ENCODE measurements at places on chromosomes 4 and X.

DNA sequence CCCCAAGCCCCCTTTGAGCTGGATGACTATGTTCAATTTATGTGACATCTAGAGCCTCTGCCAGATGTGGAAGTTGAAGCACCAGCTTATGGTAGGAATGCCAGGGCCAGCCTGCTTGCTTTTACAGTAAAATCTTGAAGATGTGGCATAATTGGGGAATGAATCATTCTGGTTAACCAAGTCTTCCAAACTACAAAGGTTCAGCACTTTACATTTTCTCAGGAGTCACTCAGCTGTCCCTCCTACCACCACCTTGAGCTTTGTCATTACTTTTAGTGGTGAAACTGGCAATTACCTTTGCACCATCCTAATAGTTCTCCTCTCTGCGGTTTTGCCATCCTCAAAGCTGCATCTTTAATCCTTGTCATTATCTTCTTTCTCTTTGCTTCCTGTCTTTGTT, 172.2 kb downstream of the HS6ST2 start:
- no peak for DNase-seq

GRCh38 chrX:40663880-40664630, 16.7 kb upstream of the CXorf38 start:
- no peak for DNase-seq

DNA sequence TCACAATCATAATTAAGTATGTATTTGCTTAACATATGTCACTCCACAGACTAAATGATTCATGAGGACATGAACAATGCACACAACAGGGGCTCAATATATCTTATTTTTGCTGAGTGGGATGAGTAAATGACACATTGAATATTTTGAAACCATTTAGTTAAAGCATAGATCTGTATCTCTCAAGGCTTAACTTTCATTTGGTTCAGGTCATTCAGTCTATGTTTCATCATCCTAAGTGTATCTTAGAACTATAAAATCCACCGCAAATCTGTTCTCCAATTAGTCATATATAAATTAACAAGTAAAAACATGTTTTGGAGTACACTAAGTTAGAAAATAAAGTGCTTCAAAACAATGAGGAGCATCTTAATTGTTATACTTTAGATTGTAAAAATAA, 45.8 kb downstream of the AREG start:
- DNase-seq = no peak

DNA sequence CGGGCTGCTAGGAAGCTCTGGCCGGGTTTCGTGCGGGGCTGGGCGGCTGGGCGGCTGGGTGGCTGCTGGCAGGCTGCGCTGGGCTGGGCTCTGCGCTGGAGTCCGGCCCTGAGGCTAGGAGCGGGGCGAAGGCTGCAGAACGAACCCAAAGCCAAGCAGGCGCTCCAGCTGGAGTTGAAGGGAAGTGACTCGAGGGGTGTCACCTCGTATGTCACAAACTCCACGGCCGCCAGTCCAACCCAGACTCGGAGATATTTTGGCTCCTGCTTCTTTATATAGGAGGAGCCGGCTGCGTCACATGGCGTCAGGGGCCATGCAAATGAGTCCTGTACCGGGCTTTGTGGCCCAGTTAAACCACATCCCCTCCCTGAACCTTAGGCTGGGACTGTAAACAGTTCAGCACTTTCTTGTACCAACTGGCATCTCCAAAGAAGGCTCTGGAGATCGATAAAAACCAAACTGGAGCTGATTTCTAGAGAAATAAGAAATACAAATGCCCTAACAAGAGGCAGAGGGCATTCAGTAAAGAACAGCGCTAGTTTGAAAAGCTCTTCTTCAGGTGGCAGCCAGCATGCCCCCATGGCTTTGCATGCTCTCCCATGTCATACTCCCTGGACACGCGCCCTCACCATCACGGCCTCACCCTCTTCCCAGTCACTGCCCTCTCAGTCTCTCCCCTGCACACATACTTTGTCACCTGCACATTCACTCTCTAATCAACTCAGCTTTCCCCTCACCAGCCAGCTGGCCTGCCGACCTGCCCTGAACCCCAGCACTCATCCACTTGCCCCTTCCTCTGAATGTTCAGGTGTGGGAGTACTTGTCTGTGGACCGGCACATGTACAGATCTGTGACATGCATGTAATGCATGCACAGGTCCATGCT, 58.5 kb downstream of the TSC22D3 start:
- DNase-seq = peak; percentile 26

- no peak for DNase-seq
These were observed 173.0 kb upstream of the PCDH18 start for GRCh38 chr4:137705171-137705783.

- DNase-seq = no peak
These were observed 5.4 kb upstream of the SH3BP2 start for GRCh38 chr4:2787230-2788100.

DNA sequence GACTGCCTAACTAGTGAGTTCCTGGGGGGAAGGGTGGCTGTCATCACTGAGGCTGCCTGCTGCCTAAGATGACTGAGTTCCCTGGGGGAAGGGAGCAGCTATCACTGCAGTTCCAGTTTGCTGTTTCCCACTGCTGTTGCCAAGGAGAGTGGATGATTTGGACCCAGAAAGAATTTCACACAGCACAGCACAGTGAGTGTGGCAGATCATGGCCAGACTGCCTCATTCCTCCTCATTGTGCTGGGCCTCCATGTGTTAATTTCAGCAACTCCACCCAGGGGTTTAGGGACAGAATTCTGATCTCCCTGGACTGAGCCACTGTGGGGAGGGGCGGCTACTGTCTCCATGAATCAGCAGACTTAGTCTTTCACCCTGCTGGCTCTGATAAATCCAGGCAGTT, 125.0 kb downstream of the TEX13C start:
- no peak for DNase-seq

GRCh38 chr4:129641179-129641578, 545.2 kb downstream of the C4orf33 start:
- peak; percentile 3 for DNase-seq

- DNase-seq = no peak
These were observed 227.4 kb downstream of the PALLD start for GRCh38 chr4:168724243-168724642.

- DNase-seq = no peak
These were observed 652.9 kb upstream of the IGFBP7 start for GRCh38 chr4:57763070-57763469.

DNA sequence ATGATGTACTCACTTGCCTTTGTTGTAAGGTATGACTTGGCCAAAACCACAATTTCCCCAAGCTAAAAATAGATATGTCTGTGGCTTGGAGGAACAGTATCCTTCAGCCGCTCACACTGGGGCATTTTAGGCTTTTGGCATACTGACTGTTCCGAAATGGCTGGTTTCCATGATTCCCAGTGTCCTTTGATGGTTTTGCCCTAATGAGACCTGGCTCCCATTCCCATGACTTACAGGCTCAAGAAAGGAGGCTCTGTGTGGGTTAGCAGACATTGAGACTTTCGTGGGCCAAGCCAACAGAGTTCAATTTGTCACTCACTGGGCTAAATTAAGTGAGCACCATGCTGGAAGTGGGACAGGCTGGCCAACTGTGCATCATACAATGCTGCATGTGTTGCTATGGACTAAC, 150.6 kb downstream of the CEP135 start:
- DNase-seq = no peak

DNA sequence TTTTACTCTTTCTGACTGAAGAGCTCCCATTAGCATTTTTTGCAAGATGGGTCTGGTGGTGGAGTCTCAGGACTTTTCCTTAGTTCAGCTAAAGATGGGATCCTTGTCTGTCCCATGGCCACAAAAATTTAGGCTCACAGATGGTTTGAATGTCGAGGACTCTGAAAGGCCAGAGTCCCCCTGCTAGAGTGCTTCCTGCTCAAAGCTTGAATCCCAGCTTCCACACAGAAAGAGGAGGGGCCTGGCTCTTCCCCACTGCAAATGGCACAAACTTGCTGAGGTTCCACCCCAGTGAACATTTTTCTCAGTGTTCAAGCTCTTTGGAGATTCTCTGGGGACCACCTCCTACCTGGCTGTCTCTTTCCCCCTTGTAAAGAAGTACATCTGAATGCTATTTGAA, 64.7 kb upstream of the UGT2B15 start:
- DNase-seq = no peak

GRCh38 chrX:106611317-106611678, 480 bp upstream of the RADX start:
- DNase-seq = no peak

DNA sequence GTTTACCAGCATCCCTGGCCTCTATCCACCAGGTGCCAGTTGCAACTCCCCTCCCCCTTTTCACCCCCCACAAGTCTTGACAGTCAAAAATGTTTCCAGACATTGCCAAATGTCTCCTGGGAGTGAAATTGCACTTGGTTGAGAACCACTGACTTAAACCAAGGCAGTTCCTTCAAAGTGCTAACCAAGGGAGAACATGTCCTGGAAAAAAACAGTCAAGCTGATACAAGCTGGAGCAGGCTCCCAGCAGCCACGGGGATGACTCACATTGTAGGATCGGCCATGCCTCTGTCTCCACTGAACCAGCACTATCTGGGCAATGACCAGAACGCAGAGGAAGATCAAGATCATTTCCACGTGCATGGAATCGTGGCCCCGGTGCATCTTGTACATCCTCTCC, 11.4 kb downstream of the RNF175 start:
- DNase-seq = no peak

- no peak for DNase-seq
These were observed 64.6 kb upstream of the MTM1 start for GRCh38 chrX:150503898-150504219.

DNA sequence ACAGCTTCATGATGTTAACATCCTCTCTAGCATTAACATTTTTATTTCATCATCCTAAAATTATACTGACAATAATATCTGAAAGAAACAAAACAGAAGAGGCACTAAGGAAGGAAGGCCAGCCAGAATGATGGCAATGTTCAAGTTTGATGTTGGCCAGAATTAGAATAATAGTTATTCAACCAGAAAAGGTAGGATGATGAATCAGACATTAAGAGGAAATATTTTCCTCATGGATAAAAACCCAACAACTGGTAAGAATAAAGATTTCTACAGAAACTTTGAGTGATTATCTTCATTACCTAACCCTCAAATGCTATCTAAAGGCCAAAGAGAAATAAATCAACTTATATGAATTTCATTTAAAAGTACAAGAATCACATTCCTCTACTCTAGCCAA, 105.2 kb downstream of the PDE5A start:
- DNase-seq = no peak

DNA sequence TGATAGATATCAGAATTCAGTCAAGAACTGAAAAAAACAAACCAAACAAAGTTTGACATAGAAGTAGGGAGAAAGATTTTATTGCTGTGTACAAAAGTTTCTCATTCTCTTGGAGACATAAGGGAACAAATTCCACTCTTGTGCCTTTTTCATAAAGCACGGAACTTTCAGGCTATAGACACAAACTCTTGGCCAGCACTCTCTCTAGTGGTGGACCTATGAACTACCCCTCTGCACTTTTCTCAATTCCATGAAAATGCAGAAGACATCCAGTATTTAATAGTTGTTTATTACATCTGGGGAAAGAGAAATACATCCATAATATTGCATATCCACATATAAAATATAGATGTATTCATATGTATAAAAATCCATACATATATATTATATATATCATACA, 291.6 kb upstream of the HS3ST1 start:
- DNase-seq = no peak

GRCh38 chr4:90184560-90184959, 57.4 kb downstream of the CCSER1 start:
- no peak for DNase-seq

DNA sequence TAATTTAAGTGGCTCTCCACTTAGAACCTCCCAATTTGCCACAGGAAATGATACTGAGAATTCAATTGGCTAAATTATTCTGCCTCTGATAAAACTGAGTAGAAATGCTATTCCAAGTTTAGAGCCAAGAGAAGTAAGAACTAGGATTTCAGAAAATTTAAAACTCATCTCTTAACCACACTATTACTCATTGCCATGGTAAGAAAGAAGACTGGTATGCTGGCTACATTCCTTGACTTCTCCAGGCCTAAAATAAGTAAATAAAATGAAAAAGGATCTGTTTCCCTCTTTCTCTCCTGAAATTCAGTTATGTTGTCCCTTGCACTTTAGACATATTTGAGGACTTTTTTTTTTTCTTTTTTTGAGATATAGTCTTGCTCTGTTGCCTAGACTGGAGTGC, 23.3 kb downstream of the ZNF280C start:
- DNase-seq = no peak

DNA sequence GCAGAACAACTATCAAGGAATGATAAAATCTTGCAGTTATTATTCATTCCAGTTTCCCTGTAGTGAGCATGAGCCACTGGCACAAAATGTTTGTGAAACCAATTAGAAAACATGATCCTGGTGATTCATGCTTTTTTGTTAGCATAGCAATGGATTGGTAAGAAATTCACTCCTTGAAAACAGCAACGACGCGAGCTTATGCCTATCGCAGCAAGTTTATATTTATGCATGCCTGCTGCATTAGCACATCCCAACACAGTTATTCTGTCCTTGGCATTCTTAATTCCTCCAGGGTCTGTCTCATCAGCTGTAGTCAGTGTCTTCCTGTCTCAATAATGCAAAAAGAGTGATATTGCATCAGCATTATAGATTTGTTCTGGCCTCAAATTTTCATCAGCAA, 975.9 kb downstream of the STIM2 start:
- DNase-seq = no peak

GRCh38 chrX:16639966-16640365, 10.0 kb upstream of the S100G start:
- DNase-seq = no peak

GRCh38 chrX:105266456-105266855, 46.0 kb upstream of the TEX13A start:
- no peak for DNase-seq

- no peak for DNase-seq
These were observed 51.9 kb downstream of the ARX start for GRCh38 chrX:24963823-24964222.

DNA sequence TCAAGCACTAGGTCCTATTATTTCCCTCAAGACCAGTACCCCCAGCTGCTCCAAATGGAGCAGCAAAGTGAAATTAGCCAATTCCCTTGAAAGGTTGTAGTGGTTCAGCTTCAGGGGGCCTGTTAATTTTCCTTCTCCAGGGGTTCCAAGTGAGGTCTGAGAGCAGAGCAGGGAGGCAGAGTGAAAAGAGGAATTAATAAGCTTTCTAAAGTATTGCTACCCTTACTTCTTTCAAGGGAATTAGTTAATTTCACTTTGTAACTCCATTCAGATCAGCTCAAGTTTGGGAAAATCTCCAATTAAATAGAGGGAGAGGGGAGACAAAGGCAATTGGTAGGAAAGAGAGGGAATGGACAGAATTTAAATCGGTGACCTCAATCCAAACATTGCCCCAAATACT, 78.7 kb upstream of the SLC7A11 start:
- no peak for DNase-seq

GRCh38 chr4:126012691-126013290, 698.0 kb downstream of the FAT4 start:
- no peak for DNase-seq

DNA sequence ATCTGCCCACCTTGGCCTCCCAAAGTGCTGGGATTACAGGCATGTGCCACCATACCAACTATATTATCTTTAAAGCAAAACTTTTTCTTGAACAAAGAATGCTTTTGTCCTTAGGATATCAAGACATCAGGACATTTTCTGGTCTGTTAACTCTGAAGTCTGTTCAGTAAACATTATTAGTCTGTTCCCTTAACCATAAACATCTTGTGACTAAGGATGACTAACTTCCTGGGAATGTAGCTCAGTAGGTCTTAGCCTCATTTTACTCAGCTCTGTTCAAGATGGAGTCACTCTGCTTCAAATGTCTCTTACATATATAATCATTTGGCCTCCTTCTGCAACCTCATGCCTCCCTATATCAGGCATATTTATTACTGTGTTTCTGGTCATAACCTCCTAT, 122.9 kb downstream of the UBE2NL start:
- no peak for DNase-seq

Data from neuronal stem cell (in vitro differentiated cells).